Eye (tissue), 1 donor: ENCODE measurements at places on chromosomes 7 and 10.
A peak's percentile ranks its signal among the peaks of the same experiment; 100 is the strongest.

GRCh38 chr7:98808751-98809460, 60.9 kb downstream of the TMEM130 start:
- DNase-seq = no peak

DNA sequence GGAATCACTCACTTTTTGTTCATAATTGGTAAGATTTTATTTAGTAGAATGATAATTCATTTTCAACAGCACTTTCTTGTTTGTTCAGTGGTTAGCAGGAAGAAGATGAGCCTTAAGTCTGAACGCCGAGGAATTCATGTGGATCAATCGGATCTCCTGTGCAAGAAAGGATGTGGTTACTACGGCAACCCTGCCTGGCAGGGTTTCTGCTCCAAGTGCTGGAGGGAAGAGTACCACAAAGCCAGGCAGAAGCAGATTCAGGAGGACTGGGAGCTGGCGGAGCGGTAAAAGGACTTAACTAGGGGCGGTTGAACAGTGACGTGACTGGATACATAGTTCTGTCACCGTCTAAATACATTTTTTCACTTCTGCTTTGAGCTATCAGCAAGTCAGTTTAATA, 31.3 kb downstream of the RABGEF1 start:
- peak; percentile 55 for DNase-seq

- peak; percentile 60 for DNase-seq
Observed at GRCh38 chr7:154781369-154782303, 221.3 kb downstream of the PAXIP1 start.

DNA sequence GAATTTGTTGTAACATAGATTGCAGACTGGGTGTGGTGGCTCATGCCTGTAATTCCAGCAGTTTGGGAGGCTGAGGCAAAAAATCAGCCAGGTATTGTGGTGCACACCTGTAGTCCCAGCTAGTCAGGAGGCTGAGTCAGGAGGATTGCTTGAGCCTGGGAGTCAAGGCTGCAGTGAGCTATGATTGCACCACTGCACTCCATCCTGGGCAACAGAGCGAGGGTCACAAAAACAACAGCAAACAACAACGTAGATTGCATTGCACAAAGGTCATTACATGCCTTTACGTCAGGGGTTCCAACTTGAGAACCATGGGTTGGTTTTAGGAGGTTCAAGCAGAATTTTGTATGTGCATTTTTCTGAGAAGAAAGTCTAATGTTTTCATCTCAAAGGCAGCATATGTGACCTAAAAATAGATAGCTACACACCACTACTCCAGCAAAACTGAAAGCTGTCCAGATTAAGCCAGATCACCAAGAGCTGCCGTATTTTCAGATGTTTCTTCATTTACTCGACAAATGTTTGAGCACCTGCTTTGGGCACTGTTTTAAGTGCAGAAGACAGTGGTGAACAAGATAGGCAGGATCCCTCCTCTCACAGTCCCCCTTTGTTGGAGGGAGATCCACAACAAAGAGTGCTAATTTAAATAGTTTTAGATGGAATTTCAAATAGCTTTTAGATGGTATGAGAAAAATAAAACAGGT, 28.3 kb upstream of the CYP26C1 start:
- no peak for DNase-seq

GRCh38 chr10:114870486-114870885, 48.9 kb downstream of the FHIP2A start:
- DNase-seq = no peak

DNA sequence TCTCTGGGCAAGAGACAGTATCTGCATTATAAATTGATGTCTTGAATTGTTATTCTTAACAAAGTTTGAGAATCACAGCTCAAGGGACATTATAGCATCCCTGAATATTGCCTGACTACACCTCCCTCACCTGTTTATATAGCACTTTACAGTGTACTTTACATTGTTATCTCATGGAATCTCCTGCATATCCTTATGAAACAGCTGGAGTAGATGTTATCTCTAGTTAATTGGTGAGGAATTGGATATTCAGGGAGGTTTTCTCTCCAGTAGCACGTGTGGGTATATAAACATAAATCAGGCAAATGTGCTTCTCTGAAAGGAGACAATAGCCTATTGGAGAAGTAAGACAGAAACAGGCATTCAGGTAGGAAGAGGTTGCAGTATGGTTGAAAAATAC, 117.2 kb downstream of the SRI start:
- DNase-seq = no peak

GRCh38 chr7:20642166-20642565, 26.7 kb downstream of the ABCB5 start:
- no peak for DNase-seq

DNA sequence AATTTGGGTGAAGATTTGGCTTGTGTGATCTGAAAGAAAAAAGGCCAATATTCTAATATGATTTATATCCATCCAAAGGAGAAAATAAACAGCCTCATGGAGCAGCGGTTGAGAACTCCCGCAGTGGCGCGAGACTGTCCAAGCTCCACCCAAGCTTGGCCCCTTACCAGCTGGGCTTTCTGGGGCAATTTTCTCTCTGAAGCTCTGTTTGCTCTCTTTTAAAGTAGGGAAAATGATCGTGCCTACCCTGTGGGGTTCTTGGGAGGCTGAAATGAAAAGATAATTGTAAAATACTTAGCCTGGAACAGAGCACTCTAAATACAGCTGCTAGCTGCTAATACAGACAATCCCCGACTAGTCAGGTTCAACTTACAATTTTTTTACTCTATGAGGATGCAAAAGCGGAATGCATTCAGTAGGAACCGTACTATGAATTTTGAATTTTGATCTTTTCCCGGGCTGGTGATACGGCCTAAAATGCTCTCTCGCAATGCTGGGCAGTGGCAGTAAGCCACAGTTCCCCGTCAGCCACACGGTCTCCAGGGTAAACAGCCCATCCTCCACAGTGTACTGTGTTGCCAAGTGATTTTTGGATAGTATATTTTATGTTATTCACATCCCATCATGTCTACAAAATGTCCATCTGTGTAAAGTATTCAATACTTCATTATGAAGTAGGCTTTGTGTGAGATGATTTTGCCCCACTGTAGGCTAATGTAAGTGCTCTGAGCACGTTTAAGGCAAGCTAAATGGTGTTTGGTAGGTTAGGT, 137.7 kb downstream of the CHN2 start:
- no peak for DNase-seq

GRCh38 chr10:36271627-36272340, 629.7 kb upstream of the FZD8 start:
- no peak for DNase-seq

DNA sequence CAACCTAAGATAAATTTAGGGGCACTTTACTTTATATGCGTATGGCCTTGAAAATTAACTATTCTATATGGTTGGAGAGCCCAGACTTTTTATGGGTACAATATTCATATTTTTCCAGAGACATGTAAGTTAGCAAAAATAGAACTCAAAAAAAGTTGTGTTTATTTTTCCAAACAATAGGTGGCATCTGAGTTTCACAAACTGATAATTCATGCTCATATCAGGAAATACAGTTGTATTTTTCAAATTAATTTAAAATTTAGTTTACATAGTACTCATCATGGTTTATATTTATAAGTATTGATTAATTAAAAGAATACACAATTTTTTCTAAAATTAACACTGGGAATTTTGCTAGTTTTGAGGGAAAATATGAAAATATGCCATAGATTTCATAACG, 34.6 kb downstream of the ANKRD7 start:
- DNase-seq = no peak

- DNase-seq = no peak
Observed at GRCh38 chr10:132477066-132477397, 60.6 kb upstream of the INPP5A start.

DNA sequence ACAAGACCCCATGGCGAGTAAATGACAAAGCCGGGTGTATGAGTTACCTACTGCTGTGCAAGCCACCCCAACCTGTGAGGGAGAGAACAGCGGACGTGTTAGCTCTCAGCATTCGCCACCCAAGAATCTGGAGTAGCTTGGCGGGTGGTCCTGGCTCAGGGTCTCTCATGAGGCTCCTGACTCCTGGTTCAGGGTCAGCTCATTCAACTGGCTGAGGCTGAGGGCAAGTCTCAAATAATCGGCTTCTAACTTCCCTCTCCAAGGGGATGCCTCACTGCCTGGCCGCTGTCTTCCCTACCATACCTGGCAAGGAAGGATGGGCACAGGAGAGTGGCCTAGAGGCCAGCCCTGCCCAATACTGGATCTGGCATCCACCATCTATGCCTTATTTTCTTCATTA, 94.2 kb downstream of the HTR5A start:
- DNase-seq = no peak

GRCh38 chr7:43314379-43315158, 202.1 kb downstream of the HECW1 start:
- no peak for DNase-seq

DNA sequence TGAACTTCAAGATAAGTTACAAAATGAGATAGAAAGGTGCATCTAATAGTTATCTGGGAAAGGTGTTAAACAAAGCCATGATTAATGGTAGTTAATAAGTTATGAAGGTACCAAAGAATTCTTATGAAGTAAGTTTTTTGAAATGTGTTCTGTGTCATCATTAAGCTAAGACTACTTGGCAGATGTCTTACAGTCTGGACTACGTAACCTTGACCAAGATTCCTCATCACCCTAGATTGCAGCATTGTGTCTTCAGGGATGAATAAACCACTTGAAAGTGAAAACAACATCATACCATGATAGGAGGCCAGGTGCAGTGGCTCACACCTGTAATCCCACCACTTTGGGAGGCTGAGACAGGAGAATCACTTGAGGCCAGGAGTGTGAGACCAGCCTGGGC, 48.2 kb downstream of the GOT1 start:
- no peak for DNase-seq

DNA sequence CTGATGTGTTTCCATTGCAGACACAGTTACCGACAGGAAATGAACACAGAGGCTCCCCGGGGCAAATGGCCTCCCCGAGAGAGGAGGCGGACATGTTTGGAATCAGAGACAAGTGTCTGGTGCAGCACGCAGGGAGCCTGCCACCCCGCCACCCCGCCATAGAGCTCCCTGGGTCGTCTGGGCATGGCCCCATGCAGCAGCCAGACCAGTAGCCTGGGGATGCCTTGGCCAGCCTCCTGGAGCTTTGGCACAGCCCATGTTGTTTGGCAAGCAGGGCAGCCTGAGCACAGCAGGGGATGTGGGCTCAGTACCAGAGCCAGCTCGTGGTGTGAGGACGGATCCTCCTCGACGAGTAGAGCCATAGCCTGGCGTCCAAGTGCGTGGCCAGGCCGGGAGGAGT, 80.8 kb downstream of the NKX6-2 start:
- DNase-seq = no peak

- no peak for DNase-seq
Observed at GRCh38 chr10:11272915-11273389, 255.3 kb downstream of the CELF2 start.

GRCh38 chr10:132641966-132642731, 104.6 kb downstream of the INPP5A start:
- DNase-seq = no peak

DNA sequence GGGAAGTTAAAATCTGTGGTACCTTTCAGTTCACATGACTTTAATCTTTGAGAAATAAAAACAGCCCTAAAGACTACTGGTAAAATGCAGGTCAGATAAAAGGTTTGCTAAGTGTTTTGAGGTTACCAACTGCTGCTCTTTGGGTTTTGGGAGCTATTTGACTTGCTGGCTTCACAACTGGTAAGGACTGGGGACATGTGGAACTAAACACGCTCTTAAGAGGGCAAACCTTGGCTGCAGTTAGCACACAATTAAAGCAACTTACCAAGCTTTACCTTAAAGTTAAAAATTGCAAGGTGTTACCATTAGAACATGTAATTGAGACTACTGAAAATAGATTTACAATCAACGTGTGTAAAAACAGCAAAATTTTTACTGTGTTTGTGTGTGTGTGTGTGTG, 220.2 kb downstream of the PHF14 start:
- no peak for DNase-seq

DNA sequence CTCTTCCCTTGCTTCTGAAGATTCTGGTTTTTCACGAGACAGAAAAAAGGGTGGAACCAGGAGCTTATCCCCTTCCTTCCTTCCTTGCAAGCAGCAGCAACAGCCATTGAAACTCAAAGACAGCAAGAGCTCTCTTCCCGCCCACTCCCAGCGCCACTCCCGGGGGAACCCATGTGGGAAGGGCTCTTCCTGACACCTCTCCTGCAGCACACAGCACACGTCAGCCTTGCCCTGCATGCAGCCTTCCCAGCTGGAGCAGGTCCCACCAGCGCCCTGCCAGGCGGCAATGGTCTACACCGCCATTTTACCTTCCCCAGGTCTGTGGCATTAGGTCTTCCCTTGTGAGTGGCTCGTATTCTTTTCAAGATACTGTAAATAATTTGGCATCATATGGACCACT, 161.8 kb downstream of the MGMT start:
- DNase-seq = no peak

DNA sequence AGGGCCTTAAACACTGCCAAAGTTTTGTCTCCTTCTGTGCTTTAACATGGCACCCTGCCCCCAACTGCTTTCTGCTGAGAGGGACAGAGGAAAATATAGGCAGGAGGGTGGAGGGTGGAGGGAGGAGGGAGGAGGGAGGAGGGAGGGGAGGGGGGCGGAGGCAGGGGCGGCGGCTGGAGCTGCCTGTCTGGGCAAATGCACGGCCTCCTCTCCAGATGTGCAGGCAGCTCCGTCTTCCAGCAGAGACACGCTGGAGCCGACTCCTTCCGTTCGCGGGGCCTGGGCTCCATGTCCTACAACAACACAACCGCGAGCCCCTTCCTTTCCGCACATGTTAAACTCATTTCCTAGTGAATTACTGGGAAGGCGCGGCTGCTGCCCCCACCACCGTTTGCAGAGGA, 14.2 kb downstream of the EBF3 start:
- DNase-seq = peak; percentile 80

DNA sequence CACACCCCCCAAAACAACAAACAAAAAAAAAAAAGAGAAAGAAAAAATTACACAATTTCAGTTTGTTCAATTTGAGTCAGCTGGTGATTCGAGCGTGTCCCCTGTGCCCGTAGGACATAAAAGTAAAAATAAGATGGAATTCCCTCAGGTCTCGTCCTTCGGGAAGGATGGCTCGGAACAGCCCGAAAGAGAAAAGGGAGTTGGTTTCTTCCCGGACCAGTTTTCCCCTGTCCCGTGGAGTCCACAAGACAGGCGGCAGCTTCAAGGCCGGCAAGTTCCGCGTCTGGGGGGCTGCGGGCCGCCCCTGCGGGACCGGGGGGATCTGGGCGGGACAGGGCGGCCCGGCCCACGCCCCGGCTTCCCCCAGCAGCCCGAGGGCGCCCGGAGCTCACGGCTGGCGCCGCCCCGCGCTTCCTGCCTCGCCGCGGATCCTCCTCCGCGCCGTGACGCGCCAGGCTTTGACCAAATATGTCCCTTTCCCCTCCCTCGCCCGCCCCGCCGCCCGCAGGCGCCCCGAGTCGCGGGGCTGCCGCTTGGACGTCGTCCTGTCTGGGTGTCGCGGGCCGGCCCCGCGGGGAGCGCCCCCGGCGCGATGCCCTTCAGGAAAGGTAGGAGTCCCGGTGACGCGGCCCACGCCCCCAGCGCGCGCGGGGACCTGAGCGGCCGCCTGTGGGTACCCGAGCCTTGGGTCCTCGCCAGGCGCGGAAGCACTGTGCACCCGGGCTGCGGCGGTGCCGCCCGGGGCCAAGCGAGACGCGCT, 55.8 kb downstream of the RBM17 start:
- DNase-seq = peak; percentile 86

GRCh38 chr7:150951181-150951520, 27.0 kb downstream of the KCNH2 start:
- no peak for DNase-seq

GRCh38 chr7:140004672-140005071, 58.1 kb downstream of the PARP12 start:
- DNase-seq = no peak

GRCh38 chr7:158033196-158033595, 554.4 kb downstream of the PTPRN2 start:
- no peak for DNase-seq

GRCh38 chr7:118949031-118949430, 724.5 kb downstream of the ANKRD7 start:
- no peak for DNase-seq
